ENCODE measurements at places on chromosomes 5 and 9.

DNA sequence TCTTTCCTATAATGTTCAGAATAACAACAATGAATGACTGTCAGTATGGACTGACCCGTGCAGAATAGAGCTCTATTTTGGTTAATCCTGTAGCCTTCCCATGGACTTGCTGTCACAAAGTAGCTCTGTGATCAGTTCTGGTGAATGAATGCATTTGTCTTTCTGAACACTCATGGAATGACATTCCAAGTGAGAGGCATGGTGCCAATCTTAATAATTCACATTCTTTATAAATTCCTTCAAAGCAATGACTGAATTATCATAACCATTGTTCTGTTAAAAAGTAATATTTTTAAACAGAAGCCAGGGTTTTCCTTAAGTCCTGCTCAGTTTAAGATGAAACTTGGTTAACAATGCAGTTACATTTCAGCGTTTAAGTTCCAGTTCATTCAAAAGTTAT is 360.5 kb downstream of the ICE1 start:
- no peak for DNase-seq

DNA sequence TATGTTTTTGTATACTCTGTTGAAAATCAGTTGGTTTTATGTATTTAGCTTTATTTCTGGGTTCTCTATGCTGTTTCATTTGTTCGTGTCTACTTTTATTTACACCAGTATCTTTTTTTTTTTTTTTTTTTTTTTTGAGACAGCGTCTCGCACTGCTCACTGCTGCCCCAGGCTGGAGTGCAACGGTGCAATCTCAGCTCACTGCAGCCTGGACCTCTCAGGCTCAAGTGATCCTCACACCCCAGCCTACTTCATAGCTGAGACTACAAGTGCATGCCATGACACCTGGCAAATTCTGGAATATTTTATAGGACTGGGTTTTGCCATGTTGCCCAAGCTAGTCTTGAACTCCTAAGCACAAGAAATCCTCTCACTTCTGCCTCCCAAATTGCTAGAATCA is 869.4 kb upstream of the CDH6 start:
- no peak for DNase-seq

DNA sequence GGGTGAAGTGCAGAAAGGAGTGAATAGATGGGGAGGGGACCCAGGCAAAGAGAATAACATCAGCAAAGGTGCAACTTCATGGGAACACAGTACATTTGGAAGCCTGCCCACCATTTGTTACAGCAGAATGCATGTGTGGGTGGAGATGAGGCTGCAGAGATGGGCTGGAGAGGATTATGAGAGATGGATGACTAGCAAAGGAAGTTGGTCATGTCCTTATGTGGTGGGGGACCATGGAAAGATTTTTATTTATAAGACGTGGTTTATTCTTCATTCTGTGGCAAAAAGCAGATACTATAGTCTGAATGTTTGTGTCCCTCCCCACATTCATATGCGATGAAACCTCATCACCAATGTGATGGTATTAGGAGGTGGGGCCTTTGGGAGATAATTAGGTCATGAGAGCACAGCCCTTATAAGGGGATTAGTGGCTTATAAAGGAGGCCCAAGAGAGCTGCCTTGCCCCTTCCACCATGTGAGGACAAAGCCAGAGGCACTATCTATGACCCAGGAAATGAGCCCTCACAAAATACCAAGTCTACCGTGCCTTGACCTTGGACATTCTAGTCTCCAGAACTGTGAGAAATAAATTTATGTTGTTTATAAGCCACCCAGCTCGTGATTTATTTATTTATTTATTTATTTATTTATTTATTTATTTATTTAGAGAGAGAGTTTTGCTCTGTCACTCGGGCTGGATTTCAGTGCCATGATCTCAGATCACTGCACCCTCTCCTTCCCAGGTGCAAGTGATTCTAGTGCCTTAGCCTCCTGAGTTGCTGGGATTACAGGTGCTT is 483.7 kb downstream of the RAB3C start:
- DNase-seq: no peak

- no peak for DNase-seq
These were observed 559.8 kb downstream of the MAT2B start for GRCh38 chr5:164065266-164065665.

GRCh38 chr5:75243100-75243499 is 6.4 kb upstream of the ANKRD31 start:
- DNase-seq: no peak

GRCh38 chr5:56091664-56092063 is 96.9 kb upstream of the IL6ST start:
- DNase-seq: no peak

DNA sequence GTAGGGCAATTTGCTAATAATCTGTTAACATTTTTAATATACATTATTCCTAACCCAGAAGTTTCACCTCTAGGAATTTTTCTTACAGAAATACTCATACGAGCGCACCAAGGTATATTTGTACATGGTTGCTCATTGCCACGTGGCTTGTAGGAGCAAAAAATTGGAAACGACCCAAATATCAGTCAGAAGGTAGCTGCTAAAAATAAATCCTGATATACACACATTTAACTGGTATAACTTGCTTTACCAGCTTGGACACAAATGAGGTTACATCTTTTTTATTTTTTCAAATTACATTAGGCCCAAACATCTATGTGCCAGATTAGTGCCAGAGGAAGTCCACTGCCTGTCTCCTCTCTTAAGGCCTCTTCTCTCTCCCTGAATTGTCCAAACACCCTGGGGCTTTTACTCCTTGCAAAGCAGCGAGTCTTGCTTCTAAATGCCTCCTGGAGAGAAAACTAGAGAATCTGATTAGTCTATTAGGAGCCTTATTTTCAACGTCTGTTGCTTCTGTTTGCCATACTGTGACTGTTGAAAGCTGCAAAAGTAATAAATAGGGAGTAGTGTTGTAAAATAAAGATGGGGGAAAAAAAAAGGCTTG is 92.0 kb upstream of the SSBP2 start:
- DNase-seq: no peak

DNA sequence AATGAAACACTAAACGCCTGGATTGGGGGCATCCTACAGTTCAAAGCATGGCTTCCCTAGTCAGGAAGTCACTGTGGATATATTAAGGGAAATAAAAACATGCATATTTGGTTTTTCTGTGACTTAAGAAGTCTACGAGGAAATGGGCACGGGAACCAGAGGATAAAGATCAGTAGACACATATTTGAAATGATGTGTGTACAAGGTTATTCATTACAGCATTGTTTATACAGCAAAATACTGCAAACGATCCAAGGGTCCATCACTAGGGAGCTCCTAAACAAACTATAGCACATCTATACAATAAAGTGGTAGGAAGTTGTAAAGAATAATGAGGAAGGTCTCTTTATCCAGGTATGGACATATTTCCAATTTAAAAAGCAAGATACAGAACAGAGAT is 71.8 kb downstream of the EFNA5 start:
- no peak for DNase-seq

DNA sequence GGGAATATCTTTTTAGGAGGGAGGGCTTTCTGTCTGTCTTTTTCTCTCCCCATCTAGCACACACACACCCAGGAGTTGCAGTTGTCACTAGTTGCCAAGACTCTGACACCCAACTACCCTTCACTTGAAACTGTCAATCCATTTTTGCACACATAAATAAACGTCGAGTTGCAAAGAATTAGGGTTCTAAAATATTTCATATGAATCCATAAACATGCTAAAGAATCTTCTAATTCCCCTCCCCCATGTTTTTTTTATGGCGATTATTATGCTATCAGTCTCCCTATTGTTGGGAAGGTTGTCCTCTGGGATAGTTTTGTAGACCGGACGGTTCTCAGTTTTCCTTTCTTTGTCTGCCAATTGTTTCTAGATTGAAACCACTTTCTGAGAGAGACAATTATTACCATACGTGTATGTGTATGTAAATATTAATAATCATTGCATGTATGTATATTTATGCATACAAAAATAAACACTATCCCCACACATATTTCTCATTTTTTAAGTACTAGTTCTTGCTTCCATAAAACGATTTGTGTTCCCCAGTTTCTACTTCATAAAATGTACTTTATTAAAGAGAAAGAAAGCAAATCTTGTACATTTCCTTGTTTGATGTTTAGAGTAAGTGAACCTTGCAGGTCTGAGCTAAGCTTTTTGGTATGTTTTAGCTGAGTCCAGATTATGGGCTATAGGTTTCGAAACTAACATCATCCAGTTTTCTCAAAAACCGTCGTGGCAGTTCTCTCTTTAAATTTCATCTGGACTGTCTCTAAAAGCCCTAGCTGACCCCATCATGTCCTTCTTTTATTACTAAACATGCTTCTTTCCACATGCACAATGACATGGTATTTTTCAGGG is 165.0 kb upstream of the MPDZ start:
- no peak for DNase-seq

GRCh38 chr9:126719618-126720031 is 85.2 kb upstream of the ZBTB43 start:
- peak; percentile 74 for DNase-seq

GRCh38 chr5:16792598-16793275 is 143.4 kb downstream of the MYO10 start:
- no peak for DNase-seq

GRCh38 chr9:5052838-5053237 is 67.8 kb downstream of the JAK2 start:
- DNase-seq: no peak

- DNase-seq: no peak
These were observed 19.8 kb upstream of the NTNG2 start for GRCh38 chr9:132141948-132142594.

DNA sequence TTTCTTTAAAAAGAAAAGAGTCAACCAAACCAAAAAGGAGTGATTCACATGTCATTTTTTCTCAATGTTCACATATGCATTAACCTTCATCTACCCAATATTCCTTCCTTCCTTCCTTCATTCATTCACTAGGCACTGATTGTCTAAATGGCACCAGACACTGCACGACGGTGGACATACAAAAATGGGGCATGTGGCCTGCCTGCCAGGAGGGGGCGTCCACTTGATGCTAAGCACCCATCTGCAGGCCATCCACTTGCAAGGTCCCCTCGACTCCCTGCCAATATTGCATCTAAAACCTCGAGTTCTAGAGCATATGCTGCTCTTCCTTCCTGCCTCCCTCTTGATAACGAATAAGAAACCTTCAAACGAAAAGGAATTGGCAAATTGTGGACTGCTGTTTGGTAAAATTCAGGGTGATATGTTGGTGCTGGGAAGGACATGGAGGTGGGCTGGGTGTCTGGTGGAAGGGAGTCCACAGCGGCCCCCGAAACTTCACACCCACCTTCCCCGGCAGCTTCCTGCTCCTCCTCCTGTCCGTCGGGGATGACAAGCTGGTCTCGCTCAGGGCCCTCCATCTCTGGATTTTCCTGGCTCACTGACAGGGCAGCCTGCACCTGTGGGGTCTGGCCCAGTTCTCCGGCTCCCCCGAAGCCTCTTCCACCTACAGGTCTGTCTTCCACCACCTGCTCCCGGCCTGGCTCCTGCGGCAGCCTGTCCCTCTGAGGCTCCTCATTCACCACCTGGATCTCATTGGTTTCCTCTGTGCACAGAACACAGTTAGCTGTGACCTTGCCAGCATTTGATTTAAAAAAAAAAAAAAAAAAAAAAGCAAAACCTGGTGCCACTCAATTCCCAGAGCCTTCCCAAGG is 64.3 kb downstream of the GOLM1 start:
- no peak for DNase-seq

- DNase-seq: no peak
These were observed 666 bp downstream of the PPARGC1B start for GRCh38 chr5:149730620-149731331.

- DNase-seq: no peak
These were observed 36.4 kb upstream of the ADAMTS2 start for GRCh38 chr5:179381691-179382090.

GRCh38 chr5:81860778-81861177 is 109.9 kb upstream of the SSBP2 start:
- DNase-seq: no peak

Measured in activated CD8-positive, alpha-beta memory T cell treated with anti-CD3 and anti-CD28 coated beads for 4 hours (primary cell).